ENCODE measurements at places on chromosomes 7 and 10.

- no peak for DNase-seq
Measured at GRCh38 chr7:73431041-73431835, 2.3 kb upstream of the FZD9 start.

GRCh38 chr7:136333636-136334035 lies 356.5 kb upstream of the MTPN start:
- DNase-seq = no peak

- no peak for DNase-seq
Measured at GRCh38 chr10:110274647-110275046, 30.1 kb downstream of the SMNDC1 start.

DNA sequence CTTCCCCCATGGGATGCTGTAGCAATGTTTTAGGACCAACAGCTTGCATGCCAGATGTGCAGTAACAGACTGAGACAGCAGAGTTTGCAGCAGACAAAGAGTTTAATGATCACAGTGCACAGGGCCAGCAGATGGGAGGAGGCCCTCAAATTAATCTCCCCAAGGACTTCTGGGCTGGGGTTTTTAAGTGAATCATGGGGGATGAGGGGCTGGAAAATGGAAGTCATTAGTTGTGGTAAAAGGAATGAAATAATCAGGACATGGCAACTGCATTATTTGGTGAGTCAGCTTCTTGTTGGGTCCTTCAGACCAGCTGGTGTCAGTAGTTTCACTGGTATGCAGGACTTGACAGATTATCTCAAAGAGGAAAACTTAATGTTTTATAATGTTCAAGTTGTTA lies 12.6 kb upstream of the NRBF2 start:
- peak; percentile 79 for DNase-seq

DNA sequence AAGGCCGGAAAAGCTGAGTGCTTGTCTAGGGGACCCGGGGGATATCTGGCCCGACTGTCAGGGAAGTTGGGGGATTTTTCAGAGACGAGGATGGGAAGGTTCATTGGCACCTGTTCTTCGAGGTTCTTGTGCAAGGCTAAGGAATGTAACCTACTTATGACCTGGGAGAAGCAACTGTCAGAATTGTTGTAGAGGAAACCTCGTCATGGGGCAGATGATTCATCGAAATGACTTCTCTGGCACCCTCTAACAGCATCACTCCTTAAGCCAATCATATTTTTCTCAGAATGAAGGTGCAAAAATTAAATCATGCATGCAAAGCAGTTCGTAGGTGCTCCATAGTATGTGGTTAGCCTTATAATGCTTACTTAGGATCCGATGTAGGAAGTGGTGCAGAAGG lies 58.6 kb downstream of the PLXDC2 start:
- DNase-seq = no peak

DNA sequence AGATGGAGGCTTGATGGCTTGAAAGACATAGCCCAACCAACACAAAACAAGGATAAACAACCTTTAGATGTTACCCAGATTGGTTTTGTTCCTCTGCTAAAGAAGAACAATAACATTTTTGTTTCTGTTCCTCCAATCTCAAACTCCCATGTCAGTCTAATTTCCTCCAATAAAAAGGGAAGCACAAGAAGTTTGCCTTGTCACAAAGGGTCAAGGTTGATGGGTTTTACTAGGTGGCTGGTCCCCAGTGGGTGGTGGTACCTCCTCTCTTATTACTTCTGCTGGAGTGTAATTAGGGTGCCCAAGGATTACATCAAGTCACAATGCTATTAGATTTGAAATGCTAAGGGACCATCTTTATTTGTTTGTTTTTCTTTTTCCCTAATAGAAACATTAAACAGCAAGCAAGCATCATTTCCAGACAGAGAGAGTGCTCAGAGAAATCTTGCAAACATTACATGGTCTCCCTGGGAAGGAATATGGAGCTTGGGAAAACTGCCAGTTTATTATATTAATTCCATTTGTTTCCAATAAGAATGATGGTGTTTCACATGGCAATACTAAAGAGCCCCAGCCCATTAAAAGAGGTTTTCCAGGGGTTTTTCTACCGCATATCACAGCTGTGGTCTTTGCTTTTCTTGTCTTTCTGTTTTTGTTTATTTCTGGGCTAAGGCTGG lies 78.3 kb upstream of the AOAH start:
- DNase-seq = no peak

DNA sequence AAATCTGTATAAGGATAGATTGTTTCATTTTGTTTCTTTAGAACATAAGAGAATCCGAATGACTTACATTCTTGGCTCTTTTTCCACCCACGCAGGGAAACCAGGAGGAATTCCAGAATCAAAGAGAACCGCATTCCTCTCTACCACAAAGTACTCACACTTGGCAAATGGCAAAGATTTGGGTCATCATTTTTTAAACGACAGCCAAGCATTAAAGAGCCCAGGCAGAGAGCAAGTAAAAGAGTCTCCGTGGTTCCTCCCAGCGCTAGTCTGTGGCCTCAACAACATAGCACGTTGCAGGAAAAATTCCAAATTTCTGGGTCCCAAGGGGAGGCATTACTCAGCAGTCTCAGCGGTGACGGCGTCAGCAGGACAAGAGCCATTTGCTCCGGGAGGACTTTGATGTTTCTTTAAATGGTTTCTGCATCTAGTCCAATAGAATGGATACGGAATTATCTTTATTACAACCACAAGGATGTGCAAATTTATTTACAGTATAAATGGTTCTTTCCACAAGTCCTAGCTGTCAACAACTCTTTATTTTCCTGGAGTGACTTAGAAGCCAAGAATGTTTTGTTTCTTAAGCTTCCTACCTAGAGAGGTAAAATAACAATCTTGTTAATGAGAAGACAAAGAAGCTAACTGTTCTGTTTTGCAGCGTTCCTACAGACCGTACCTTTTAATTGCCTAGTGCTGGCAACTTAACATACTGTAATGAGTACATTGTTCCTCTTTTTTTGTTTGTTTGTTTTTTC lies 232.5 kb downstream of the SKIDA1 start:
- peak; percentile 98 for DNase-seq

DNA sequence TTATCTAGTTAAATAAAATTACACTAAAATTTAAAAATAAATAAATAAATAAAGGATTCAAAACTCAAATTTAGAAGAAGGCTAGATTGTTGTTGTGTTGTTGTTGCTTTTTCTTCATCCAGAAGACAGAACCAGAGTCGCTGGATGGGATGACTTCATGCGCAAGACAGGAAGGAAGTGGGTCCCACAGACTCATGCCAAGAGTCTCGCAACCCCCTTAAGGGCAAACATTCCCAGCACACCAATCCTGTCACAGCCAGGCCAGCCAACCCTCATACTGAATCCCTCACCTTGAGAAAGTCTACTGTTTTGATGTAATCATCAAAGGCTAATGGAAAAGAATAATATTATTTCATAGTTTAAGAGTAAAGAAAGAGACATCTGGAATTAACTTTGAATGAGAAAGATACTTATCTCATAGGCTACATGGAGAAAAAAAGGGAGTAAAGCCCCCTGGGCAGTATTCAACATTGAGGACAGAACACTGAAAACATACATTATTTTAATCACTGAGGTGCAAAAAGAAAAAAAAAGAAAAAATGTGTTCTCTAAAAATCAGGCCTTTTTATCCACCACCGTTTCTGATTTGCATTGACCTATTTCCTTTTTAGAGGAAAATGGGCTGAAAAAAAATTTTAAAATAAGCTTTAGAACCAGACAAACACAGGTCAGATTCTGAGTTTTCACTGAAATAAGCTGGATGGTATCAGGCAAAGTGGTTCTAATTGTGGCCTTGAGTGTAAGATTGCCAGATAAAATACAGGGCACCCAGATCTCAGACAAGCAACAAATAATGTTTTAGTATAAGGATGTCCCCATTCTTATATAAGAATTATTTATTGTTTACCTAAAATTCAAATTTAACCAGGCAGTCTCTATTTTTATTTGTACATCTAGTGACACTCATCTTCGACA lies 826.5 kb downstream of the TNS3 start:
- no peak for DNase-seq

- DNase-seq = no peak
Measured at GRCh38 chr7:137958470-137959431, 43.1 kb downstream of the CREB3L2 start.

GRCh38 chr7:135681762-135682161 lies 19.4 kb downstream of the STMP1 start:
- DNase-seq = no peak
